WTC11 (cell line): ENCODE measurements at places on chromosomes 4 and X. TPM values are rescaled to one million over a fixed set of nuclear protein-coding genes. Genes with fewer than 3 reads are reported as not detected.
A peak's percentile ranks its signal among the peaks of the same experiment; 100 is the strongest.

Gene FOXP3
- total RNA-seq, result 0.39 to 0.42 TPM (median 0.39 TPM) in 3 replicates

Gene HSPA4L
- total RNA-seq, result 6.9 to 9.9 TPM (median 9.6 TPM) in 3 replicates

Gene NPY2R
- 0.34 to 0.48 TPM (median 0.39 TPM) in 3 replicates for total RNA-seq

DNA sequence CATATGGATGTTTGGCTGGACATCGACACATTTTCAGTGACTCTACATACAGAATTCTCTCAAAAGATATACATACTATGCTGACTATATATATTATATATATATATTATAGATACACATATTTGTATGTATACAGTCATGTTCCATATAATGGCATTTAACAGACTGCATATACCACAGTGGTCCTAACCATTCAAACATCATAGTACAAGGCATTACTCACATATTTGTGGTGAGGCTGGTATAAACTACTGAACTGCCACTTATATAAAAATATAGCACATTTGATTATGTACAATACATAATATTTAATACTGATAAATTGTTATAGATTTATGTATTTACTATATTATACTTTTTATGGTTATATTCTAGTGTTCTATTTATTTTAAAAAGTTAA, 168.5 kb downstream of the IL15 start:
- no peaks in the 10 kb centered on the region for H3K27me3 ChIP-seq
- peaks cover 16% of the 10 kb centered on the region for H3K4me1 ChIP-seq
- H3K4me3 ChIP-seq, result no peak overlapping the region
- no peak for DNase-seq
- H3K36me3 ChIP-seq, result no peaks in the 10 kb centered on the region

- H3K4me3 ChIP-seq, result no peak overlapping the region
- H3K36me3 ChIP-seq, result peaks cover 27% of the 10 kb centered on the region
- no peaks in the 10 kb centered on the region for H3K27me3 ChIP-seq
- no peaks in the 10 kb centered on the region for H3K4me1 ChIP-seq
- DNase-seq, result no peak
- 0 out of 2 replicates have a peak overlapping the region, but pooled peaks have one; percentile 1 for H3K27ac ChIP-seq
These were observed 75.9 kb downstream of the C4orf51 start for GRCh38 chr4:145755802-145756201.

DNA sequence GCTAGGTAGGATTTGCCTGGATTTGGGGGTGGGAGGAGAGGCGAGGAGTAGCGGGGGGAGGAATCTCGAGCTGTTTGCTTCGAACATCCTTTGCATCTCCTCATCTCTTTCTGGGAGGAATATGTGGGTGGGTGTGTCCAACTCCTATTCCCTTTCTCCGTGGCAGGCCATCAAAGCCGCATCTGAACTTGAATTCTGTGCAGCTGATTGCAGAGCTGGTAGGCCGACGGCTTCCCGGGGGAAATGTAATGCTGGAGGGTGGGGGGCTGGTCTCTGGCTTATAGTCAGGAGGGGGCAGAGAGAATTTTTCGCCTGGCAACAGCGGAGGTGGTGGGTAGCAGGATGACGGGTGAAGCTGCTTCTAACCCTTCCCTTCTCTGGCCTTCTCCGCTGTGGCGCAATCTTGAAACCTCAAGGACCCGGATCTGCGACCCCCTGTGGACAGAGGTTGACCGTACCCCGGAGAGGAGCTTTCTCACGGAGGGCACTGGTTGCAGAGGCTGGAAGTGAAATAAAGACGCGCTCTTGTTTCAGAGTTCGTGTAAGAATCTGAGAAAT, 628 bp downstream of the ZCCHC12 start:
- no peaks in the 10 kb centered on the region for H3K36me3 ChIP-seq
- H3K27ac ChIP-seq, result no peak overlapping the region
- peaks cover 25% of the 10 kb centered on the region for H3K4me1 ChIP-seq
- peak; percentile 29 for DNase-seq
- peaks cover 91% of the 10 kb centered on the region for H3K27me3 ChIP-seq

- H3K27ac ChIP-seq, result peak within 1 kb of the TSS; percentile 100
- no peak for DNase-seq
- peaks cover 11% of the 10 kb centered on the region; the same call in 1 of the 2 replicates for H3K36me3 ChIP-seq
- H3K4me3 ChIP-seq, result peak within 1 kb of the TSS; percentile 99
These were observed at the start of gene OTUD5 for GRCh38 chrX:48957477-48957826. OTUD5 (minus strand) TSS chrX:48957607; CDS start chrX:48957570, 37 bp downstream.

GRCh38 chr4:127783955-127784770, 2.0 kb downstream of the HSPA4L start:
- no peak for DNase-seq
- H3K4me3 ChIP-seq, result peak overlapping the region; percentile 94
- H3K4me1 ChIP-seq, result peaks cover 28% of the 10 kb centered on the region
- no peak overlapping the region for H3K27ac ChIP-seq
- H3K36me3 ChIP-seq, result no peaks in the 10 kb centered on the region

DNA sequence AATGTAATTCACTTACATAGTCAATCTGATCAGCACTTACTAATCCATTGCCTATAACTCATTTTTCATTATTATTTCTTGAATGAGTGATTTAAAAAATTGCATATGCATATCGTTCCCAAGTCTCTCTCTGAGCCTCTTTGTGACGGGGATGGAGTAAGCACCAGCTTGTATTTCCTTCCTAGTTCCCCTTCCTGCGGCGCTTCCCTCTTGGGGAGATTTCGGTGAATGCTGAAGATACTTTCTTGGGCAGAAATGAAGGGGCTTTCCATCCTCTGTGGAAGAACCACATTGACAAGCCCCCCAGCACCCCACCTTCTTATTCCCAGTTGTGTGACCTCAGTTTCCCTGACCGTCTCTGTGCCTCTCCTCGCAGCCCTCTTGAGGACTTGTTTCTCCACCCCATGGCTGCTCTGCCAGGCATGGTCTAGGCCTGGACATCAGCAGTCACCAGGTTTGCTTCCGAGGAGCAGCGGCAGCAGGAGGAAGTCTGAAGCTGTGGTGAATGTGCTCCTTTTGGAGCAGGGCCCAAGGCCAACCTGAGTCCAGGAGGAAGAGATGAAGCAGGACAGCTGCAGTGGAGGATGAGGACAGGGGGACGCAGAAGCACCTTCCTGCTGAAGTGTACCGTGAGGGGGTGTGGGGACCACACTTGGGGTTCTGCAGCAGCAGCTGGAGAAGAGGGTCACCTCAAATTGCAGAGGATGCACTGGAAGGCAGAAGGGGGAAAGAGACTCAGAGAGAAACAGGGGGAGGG, 124.9 kb downstream of the IRF2 start:
- H3K4me3 ChIP-seq, result no peak overlapping the region
- peaks cover 36% of the 10 kb centered on the region for H3K4me1 ChIP-seq
- no peak for DNase-seq
- 0 out of 2 replicates have a peak, but pooled peaks cover 4% of the 10 kb centered on the region for H3K36me3 ChIP-seq

- H3K4me3 ChIP-seq, result no peak overlapping the region
- H3K36me3 ChIP-seq, result peaks cover 8% of the 10 kb centered on the region
- H3K27ac ChIP-seq, result no peak overlapping the region
- no peak for DNase-seq
- H3K4me1 ChIP-seq, result peaks cover 21% of the 10 kb centered on the region
- H3K27me3 ChIP-seq, result peaks cover 5% of the 10 kb centered on the region; the same call in 1 of the 2 replicates
These were observed 36.8 kb upstream of the IRF2 start for GRCh38 chr4:184511156-184511555.

GRCh38 chr4:169615467-169616106, 3.2 kb upstream of the NEK1 start:
- H3K27me3 ChIP-seq, result no peaks in the 10 kb centered on the region
- DNase-seq, result no peak
- H3K27ac ChIP-seq, result no peak overlapping the region
